ENCODE measurements at places on chromosomes 16 and 17.

GRCh38 chr17:5043524-5043923 lies 8.3 kb upstream of the SLC52A1 start:
- no peak for DNase-seq

GRCh38 chr16:88738151-88739084 lies 32.1 kb downstream of the CTU2 start:
- no peak for DNase-seq

GRCh38 chr17:28711723-28712031 lies at the start of gene PROCA1:
Gene PROCA1, minus strand, starts transcription at chr17:28711888. Its CDS starts 228 bp downstream, at chr17:28711660.
- DNase-seq = no peak

- no peak for DNase-seq
Observed at GRCh38 chr16:2895813-2896212, 12.8 kb downstream of the FLYWCH2 start.

GRCh38 chr17:82704886-82705285 lies 6.4 kb upstream of the RAB40B start:
- no peak for DNase-seq

DNA sequence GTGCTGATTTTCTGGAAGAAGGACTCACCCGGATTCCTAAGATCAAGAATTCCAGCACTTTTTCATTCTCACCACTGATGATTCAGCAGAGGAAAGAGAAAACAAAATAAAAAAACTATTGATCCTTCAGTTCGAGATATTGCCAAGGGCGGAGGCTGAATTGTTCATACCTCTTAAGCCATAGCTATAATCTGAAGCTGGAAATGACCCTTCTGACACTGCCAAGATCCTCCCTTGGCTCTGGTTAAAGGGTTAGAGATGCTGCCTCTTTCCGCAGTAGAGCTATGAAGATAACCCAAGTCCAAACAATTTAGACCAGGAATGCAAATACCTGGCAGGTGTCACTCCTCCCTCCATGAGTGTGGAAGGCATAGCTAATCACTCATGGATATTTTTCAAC lies 73.0 kb downstream of the TMEM114 start:
- DNase-seq = no peak

DNA sequence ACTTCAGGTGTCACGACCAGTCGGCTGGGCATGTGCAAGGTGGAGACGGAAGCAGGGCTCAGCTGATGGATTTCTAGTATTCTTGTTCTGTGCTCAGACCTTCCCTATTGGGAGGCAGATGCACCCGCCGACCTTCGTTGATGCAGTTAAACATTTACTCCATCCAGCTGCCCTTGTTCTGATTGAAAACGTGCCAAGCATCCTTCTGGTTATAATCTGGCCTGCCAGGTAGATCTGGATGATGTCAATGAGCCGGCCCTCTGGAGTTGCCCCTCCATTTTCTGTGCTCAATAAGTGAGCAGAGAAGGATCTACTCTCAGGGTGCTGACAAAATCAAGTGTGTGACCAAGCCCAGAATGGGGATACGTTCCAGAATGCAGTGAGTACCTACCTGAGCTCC lies 38.3 kb downstream of the CCDC182 start:
- DNase-seq = no peak

All from activated effector memory CD4-positive, alpha-beta T cell treated with Interleukin-2 at 50 U/mL for 16 hours (primary cell).